Fibroblast of skin of left quadriceps (primary cell): ENCODE measurements at places on chromosomes 2 and 18.

- DNase-seq, result peak; percentile 67
Measured at GRCh38 chr2:174259981-174260380, 11.6 kb upstream of the OLA1 start.

DNA sequence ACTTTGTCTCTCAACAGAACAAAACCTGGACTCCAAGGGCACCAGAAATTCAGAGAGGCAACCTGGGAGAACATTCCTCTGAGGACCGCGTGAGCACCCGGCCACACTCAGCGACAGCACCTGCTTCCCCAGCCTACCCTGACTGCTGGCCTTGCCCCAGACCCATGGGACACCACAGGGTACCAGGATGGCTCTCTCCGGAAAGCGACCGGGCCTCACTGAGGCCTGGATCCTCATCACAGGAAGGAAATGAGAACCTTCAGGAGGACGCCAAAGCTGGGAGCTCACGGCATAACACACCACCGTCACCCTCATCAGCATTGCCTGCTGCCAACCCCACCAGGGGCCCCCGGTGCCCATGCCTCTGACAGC lies 38.9 kb downstream of the HS6ST1 start:
- no peak for DNase-seq

- DNase-seq, result peak; percentile 74
Measured at GRCh38 chr2:99707592-99707991, 217.8 kb upstream of the REV1 start.

DNA sequence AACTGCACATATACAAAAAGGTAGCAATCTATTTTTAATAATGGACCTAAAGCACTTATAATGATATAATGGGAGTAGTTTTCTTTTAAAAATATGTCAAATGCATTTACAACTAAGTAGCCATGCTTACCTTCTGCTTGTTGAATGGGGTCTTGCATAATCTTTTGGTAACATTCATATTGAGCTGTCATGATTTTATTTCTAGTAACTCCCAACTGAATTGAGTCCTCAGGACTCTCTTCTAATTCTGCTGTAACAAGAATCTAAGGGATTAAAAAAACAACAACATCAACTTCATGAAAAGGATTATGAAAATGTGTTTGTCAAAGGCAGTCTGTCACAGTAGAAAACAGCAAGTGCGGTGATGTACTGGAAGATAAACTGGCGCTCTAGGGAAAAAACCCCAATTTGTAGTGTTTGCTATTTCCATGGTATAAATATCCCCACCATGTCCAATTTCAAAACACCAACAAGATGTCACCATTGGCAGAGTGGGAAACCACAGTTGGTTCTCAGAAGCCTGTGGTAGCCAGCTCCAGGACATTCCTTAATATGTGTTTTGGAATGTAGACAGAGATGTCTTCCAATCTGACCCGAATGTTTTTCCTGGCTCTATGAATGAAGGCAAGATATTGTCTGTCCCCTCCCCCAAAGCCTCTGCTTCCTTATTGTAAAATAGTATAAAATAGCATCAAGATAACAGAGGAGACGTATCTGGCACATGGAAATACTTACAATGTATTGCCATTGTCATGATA lies 64.8 kb downstream of the CALCRL start:
- DNase-seq, result no peak
